Dermis microvascular lymphatic vessel endothelial cell (primary cell): ENCODE measurements at places on chromosomes 11 and 22. TPM values are rescaled to one million over a fixed set of nuclear protein-coding genes. Genes with fewer than 3 reads are reported as not detected.

Gene ANO1
- not detected in 2 replicates for total RNA-seq

Gene APOL3
- 118 and 218 TPM in 2 replicates for total RNA-seq

Gene LRRC32
- 20.9 and 62.3 TPM in 2 replicates for total RNA-seq

Gene RAB39A
- 0.13 TPM in 1 of 2 replicates, not detected in the other for total RNA-seq

Gene MS4A4A
- not detected in 2 replicates for total RNA-seq

- no peak for DNase-seq
Measured at GRCh38 chr22:37805810-37806277, 1.9 kb upstream of the GCAT start.

GRCh38 chr11:120667281-120667680 lies 155.7 kb downstream of the GRIK4 start:
- DNase-seq = no peak

GRCh38 chr22:44520465-44521094 lies 22.5 kb upstream of the RTL6 start:
- DNase-seq = no peak

Gene KCNK4
- not detected in 2 replicates for total RNA-seq

DNA sequence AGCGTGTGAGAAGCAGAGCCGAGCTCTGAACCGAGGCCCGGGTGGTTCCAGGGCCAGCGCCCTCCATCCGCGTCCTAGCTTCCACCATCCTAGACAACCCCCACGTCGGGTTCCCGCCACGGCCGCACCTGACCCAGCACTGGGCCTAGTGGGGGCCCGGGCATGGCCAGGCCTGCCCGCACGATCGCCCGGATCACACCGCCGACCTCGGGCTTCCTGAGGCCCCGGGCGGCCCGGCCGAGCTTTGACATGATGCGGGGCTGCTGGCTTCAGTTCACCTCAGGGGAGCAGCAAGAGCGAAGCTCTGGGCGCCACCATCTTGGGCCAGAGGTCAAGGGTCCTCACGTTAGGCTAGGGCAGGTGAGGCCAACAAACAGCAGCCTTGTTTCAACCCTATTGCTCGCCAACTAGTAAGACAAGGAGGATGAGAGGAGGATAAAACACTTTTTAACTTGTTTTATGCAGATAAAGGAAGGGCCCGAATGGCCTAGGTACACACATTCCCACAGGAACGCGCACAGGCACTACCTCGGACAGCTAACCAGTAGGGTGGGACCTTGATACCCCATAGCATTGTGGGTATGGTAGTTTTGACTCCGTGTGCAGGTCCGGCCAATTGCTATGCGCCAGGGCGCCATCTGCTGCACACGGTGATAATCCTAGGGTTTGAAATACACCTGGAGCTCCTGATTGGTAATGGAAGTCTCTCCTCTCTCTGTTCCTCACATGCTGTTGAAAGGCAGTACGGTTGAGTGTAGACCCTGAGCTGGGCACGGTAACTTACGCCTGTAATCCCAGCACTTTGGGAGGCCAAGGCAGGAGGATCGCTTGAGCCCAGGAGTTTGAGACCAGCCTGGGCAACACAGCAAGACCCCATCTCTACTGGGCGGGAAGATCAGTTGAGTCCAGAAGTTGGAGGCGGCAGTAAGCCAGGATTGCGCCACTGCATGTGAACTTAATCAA lies at the start of gene MRPL11:
MRPL11 (minus strand) TSS at position 345 of the 963 bp plus-strand sequence; CDS start at position 251, 94 bp downstream.
- peak; percentile 92 for DNase-seq

Gene ACTN3
- under 0.01 TPM in 2 replicates for total RNA-seq

Gene OR2AG1
- not detected in 2 replicates for total RNA-seq

GRCh38 chr11:112396076-112396475 lies 135.4 kb upstream of the PLET1 start:
- no peak for DNase-seq

Gene KRTAP5-10
- not detected in 2 replicates for total RNA-seq

DNA sequence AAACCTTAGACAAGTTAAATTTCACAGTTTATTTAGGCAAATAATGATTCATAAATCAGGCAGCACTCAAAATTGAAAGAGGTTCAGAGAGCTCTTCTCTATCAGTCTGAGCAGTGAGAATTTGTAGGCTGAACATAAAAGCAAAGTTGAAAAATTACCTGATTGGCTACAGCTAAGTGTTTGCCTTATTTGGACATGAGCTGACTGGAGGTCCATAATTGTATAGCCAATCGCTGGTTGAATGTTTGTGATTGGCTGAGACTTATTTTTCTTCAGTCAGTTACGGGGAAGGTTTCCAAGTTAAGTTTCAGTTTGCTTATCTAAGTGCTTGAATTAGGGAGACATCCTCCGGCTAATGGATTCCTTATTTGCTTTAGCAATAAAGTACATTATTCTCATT lies 527.5 kb downstream of the CNTN5 start:
- no peak for DNase-seq

GRCh38 chr22:39997421-39997820 lies 2.7 kb downstream of the FAM83F start:
- DNase-seq = no peak

Gene OR5A1
- not detected in 2 replicates for total RNA-seq

- DNase-seq = no peak
Measured at GRCh38 chr11:93958991-93959390, 62.2 kb upstream of the HEPHL1 start.
